Psoas muscle (tissue), 8 donors: ENCODE measurements at places on chromosomes 7 and 10. TPM values are rescaled to one million over a fixed set of nuclear protein-coding genes. Genes with fewer than 3 reads are reported as not detected.

DNA sequence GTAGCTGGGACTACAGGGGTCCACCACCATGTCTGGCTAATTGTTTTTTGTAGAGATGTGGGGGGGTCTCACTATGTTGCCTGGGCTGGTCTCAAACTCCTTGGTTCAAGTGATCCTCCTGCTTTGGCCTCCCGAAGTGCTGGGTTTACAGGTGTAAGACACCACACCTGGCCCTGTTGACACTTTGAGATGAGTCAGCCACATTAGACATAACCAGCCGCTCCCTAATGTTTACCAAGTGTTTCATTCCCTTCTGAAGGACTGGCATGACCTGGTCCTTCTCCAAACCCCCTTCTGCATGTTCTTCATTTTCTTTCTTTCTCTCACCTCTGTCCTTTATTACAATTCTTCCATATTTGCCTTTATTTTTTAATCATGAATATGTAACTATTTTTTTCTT lies 67.8 kb downstream of the TAF3 start:
- no peaks in the 10 kb centered on the region for H3K36me3 ChIP-seq
- no peak for DNase-seq
- H3K4me1 ChIP-seq: no peaks in the 10 kb centered on the region
- H3K27ac ChIP-seq: no peak overlapping the region
- no peak overlapping the region for H3K4me3 ChIP-seq
- H3K27me3 ChIP-seq: no peaks in the 10 kb centered on the region

GRCh38 chr7:143463556-143463955 lies 14.1 kb upstream of the TAS2R41 start:
- no peaks in the 10 kb centered on the region for H3K4me1 ChIP-seq
- no peak for DNase-seq
- H3K27ac ChIP-seq: no peak overlapping the region
- H3K4me3 ChIP-seq: no peak overlapping the region

GRCh38 chr7:138289082-138289481 lies 171.0 kb upstream of the TRIM24 start:
- DNase-seq: no peak
- H3K27ac ChIP-seq: no peak overlapping the region
- no peaks in the 10 kb centered on the region for H3K4me1 ChIP-seq
- no peaks in the 10 kb centered on the region for H3K36me3 ChIP-seq
- H3K4me3 ChIP-seq: no peak overlapping the region
- H3K27me3 ChIP-seq: no peaks in the 10 kb centered on the region

- H3K27ac ChIP-seq: peak overlapping the region; percentile 94
- H3K36me3 ChIP-seq: no peaks in the 10 kb centered on the region
- H3K4me1 ChIP-seq: peaks cover 21% of the 10 kb centered on the region
- DNase-seq: peak; percentile 77
- peak overlapping the region; percentile 98 for H3K4me3 ChIP-seq
These were observed 750 bp downstream of the ZNF398 start for GRCh38 chr7:149147752-149148653.

- H3K27me3 ChIP-seq: no peaks in the 10 kb centered on the region
- DNase-seq: no peak
- no peak overlapping the region for H3K27ac ChIP-seq
- H3K36me3 ChIP-seq: no peaks in the 10 kb centered on the region
- peaks cover 4% of the 10 kb centered on the region for H3K4me1 ChIP-seq
These were observed 120.9 kb downstream of the CRPPA start for GRCh38 chr7:16300361-16300895.

DNA sequence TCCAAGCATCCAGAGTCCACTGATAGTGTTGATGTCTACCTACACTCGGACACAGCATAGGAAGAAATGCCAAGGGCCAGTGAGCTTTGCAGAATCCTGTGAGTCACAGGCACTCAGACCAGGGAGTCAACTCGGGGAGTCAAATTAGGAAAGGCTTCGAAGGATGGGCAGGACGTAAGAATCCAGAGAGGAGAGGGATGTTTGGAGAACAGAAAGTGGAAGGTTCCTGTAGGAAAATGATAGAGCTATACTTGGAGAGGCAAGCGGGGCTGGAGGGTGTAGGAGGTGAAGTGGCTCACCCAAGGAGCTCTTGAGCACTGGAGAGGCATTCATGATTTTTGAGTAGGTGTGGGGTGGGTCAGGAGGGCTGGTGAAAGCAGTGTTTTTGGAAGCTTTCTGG lies 3.0 kb downstream of the ZYX start:
- H3K27ac ChIP-seq: peak overlapping the region; percentile 100
- peak overlapping the region; percentile 98 for H3K4me3 ChIP-seq
- H3K36me3 ChIP-seq: peaks cover 50% of the 10 kb centered on the region
- H3K27me3 ChIP-seq: no peaks in the 10 kb centered on the region
- no peak for DNase-seq

DNA sequence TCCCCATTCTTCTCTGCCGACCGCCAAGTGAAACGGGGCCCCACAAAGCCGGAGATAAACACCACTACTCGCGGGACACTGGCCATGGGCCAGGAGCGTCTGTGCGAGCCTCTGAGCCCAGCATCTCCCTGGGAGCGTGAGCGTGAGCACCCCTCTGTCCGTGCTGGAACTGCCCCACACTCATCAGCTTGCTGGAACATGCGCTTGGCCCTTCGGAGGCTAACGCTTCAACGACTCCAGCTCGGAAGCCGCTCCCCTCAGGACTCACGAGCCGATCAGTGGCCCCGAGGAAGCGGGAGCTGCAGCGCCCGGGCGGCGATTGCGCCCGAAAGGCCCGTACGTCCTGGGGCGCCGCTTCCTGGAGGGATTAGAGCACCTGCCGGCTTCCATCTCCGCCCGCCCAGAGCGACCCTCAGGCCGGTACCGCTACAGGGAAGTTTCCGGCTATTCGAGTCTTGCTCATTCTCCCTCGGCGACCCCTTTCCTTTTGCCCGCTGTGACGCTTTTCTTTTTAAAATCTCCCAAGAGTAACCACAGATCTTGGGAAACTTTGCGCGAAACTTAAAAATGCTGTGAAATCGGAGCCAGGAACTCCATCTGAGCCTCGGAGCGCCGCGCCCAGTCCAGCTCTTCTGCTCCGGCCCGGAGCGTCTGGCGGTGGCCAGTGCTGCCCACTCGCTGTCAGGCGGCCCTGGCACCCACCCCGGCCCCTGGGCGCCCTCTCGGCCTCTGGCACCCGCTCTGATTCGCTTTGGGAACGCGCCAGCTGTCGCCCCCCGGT lies 1.0 kb downstream of the TLL2 start:
- no peak overlapping the region for H3K27ac ChIP-seq
- no peaks in the 10 kb centered on the region for H3K27me3 ChIP-seq
- H3K36me3 ChIP-seq: no peaks in the 10 kb centered on the region
- DNase-seq: peak; percentile 31

- peaks cover 4% of the 10 kb centered on the region for H3K4me1 ChIP-seq
- no peak overlapping the region for H3K4me3 ChIP-seq
- no peak overlapping the region for H3K27ac ChIP-seq
- H3K36me3 ChIP-seq: no peaks in the 10 kb centered on the region
These were observed 56.3 kb downstream of the PRKAG2 start for GRCh38 chr7:151820491-151821105.

- no peak for DNase-seq
- no peaks in the 10 kb centered on the region for H3K27me3 ChIP-seq
- peaks cover 31% of the 10 kb centered on the region for H3K4me1 ChIP-seq
- H3K27ac ChIP-seq: peak overlapping the region; percentile 94
- peak overlapping the region; percentile 91 for H3K4me3 ChIP-seq
These were observed 1.7 kb upstream of the PRKCQ start for GRCh38 chr10:6581778-6582228.

GRCh38 chr10:63467841-63468240 lies 2.1 kb upstream of the JMJD1C start:
- no peak overlapping the region for H3K4me3 ChIP-seq
- no peaks in the 10 kb centered on the region for H3K36me3 ChIP-seq
- no peak overlapping the region for H3K27ac ChIP-seq
- DNase-seq: no peak
- no peaks in the 10 kb centered on the region for H3K27me3 ChIP-seq
- peaks cover 41% of the 10 kb centered on the region for H3K4me1 ChIP-seq

DNA sequence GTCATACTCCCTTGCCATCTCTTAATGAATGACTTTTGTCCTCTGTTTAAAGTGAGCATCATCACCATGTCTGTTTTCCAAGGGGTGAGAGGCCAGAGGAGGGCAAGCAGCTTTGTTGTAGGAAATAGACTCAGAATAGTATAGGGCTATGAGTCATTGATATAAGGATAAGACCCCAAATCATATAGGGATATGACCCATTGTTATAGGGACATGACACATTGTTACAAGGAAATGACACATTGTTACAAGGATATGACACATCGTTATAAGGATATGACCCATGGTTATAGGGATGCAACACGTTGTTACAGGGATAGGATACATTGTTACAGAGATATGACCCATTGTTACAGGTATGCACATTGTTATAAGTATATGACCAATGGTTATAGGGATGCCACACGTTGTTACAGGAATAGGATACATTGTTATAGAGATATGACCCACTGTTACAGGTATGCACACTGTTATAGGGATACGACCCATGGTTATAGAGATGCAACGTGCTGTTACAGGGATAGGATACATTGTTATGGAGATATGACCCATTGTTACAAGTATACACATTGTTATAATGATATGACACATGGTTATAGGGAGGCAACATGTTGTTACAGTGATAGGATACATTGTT lies 311.1 kb upstream of the ADARB2 start:
- no peak for DNase-seq
- no peaks in the 10 kb centered on the region for H3K36me3 ChIP-seq
- no peak overlapping the region for H3K4me3 ChIP-seq
- H3K4me1 ChIP-seq: no peaks in the 10 kb centered on the region
- no peak overlapping the region for H3K27ac ChIP-seq

DNA sequence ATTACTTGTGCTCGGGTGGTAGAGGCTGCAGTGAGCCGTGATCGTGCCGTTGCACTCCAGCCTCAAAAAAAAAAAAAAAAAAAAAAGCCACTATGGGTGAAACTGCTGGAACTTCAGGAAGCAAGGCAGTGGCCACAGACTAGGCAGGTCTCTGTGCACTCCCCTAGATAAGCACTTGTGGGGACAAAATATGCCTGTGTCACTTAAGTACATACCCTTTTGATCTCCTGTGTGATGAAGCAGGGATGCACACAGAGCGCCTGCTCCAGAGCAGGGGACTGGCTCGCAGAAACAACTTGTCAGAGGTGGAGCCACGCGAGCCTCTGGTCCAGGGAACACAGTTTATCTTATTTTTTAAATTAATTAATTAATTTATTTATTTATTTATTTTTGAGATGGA lies 42.9 kb upstream of the PSAP start:
- H3K4me3 ChIP-seq: no peak overlapping the region
- DNase-seq: no peak
- no peaks in the 10 kb centered on the region for H3K27me3 ChIP-seq
- H3K4me1 ChIP-seq: peaks cover 5% of the 10 kb centered on the region

- peak; percentile 23 for DNase-seq
- H3K36me3 ChIP-seq: no peaks in the 10 kb centered on the region
- H3K27ac ChIP-seq: no peak overlapping the region
These were observed 15.8 kb upstream of the ADAMTS14 start for GRCh38 chr10:70656489-70656888.

DNA sequence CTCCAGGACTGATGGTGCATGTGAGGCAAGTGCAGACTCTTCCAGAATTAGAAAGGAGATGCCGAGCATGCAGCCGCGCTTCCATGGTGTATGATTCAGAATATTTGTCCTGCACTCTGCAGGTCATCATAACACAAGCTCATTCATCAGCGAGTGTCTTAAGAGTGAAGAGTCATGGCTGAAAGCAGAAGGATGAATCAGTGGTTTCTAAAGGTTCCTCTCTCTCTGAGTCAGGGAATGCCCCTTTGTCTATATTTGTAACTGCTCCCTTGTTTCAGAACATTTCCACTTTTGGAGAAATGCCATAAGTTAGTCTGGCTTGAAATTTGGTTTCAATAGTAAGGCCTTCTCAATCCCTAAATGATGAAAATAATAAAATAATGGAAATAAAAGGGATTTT lies 52.3 kb downstream of the HECW1 start:
- H3K4me3 ChIP-seq: no peak overlapping the region
- DNase-seq: no peak
- H3K27ac ChIP-seq: no peak overlapping the region
- H3K27me3 ChIP-seq: no peaks in the 10 kb centered on the region

Gene TMEM168
- polyA plus RNA-seq: 7.5 TPM

Gene CUBN
- 0.36 TPM for polyA plus RNA-seq
